ENCODE measurements at places on chromosomes 5 and 9.
A peak's percentile ranks its signal among the peaks of the same experiment; 100 is the strongest.

DNA sequence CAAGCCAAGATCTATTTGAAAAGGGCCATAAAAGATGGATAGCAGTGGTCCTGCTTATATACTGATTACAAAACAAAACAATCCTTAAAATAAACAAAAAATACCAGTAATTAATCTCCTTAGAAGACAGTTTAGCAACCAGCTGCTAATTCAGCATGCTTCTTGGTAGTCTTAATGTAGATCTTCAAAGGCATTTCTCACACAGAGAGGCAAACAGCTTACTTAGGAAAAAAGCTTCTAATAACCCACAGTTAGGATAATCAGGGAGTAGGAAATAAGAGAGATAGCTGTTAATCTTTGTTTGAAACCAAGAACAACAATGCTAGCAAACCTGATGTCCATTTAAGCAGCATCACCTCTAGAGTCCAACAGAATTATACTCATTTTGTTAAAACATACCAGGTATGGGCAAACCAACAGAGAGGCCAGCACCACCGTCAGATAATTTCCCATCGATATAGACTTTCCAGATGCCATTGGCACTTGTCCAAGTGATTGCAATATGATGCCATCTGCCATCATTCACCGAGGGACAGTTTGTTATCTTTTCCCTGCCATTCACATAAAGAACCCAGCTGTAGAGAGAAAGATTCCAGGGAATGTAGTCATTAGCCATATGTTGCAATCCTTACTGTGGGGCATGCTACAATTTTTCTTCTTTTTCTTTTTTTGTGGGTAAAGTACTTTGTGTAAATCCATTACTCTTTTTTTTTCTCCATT lies 105.6 kb upstream of the TXNDC8 start:
- DNase-seq: no peak

DNA sequence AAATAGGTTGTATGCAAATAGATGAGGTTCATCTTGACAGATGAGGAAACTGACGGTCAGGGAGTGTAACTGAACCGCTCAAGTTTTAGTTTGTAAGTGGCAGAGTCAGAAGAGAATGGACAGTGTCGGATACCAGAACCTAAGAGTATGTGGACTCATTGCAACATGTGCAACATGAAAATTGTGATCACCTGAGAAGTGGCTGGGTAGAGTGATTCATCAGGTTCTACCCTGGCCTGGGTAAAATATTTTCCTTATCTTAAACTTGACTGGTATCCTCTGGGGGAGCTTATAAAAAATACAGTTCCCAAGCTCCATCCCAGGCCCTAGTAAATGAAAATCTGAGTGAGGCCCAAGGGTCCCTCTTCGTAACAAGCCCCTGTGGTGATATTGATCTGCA lies 35.2 kb upstream of the MIER3 start:
- DNase-seq: no peak

DNA sequence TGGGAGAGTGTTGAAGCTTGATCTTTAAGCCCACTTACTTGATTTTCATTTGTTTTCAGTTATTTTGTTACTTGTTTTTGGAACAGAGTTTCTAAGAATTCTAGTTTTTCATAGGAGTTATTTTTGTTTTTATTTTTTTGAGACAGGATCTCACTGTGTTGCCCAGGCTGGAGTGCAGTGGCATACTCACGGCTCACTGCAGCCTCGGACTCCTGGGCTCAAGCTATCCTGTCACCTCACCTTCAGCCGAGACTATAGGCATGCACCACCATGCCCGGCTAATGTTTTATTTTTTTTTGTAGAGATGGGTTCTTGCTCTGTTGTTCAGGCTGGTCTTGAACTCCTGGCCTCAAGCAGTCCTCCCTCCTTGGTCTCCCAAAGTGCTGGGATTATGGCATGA lies 6.3 kb downstream of the ERBIN start:
- no peak for DNase-seq

- DNase-seq: peak; percentile 13
Observed at GRCh38 chr5:150092159-150092787, 5.9 kb upstream of the CSF1R start.

DNA sequence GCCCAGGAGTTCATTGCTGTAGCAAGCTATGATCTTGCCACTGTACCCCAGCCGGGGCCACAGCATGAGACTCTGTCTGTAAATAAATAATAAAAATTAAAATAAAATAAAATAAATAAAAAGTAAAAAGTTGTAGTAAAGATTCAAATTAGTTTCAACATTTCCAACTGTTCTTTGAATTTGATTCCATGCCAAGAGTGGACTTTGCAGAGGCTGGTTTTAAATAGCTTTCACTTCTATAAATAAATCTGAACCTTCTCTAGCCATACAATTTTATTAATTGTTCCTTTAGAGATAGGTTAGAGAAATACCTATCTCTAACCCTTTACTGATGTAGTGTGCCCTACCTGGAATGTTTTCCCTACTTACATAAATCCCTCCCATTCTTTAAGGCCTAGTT lies 129.7 kb upstream of the SLIT3 start:
- no peak for DNase-seq

Data from activated CD8-positive, alpha-beta T cell treated with anti-CD3 and anti-CD28 coated beads, Interleukin-2, amount 10 ng/mL, durations not matched to agents 7 days and 5 days (primary cell).